Karpas-422 (cell line): ENCODE measurements at places on chromosomes 3 and 15.

GRCh38 chr3:13683772-13684171, 134.8 kb downstream of the FBLN2 start:
- no peak for DNase-seq

DNA sequence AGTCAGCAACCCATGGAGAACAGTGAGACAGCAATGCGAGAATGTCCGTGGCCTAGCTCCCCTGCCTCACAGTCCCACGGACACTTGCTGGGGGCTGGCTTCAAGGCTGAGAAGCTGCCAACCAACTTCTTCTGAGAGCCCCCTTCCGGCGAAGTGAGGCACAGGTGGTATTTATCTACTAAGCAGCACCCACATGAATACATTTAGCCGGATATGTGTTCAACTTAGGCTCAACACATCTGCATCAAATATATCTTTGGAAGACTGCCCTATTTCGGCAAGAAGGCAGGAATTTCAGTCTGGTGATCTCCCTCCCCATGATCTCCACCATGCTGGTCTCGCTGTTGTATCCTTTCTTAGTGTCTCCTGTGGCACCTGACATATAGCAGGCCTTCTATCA, 340.9 kb upstream of the NR2E3 start:
- no peak for DNase-seq

- DNase-seq = no peak
These were observed 31.1 kb downstream of the EIF1B start for GRCh38 chr3:40340541-40341170.

- DNase-seq = no peak
These were observed 8.7 kb upstream of the MCCC1 start for GRCh38 chr3:183108001-183108449.
